ENCODE measurements at places on chromosomes 6 and 20. TPM values are rescaled to one million over a fixed set of nuclear protein-coding genes. Genes with fewer than 3 reads are reported as not detected.

RHAG gene
- total RNA-seq, result 2.9 TPM

MCHR2 gene
- not detected for total RNA-seq

CST5 gene
- not detected for total RNA-seq

KIF25 gene
- total RNA-seq, result 1.6 TPM

ARID1B gene
- total RNA-seq, result 142 TPM

SALL4 gene
- total RNA-seq, result 2.6 TPM

FOXC1 gene
- 61.8 TPM for total RNA-seq

OR2H1 gene
- not detected for total RNA-seq

All from sciatic nerve (tissue), 2 donors.